ENCODE measurements at places on chromosomes 12 and 14.
A peak's percentile ranks its signal among the peaks of the same experiment; 100 is the strongest.

DNA sequence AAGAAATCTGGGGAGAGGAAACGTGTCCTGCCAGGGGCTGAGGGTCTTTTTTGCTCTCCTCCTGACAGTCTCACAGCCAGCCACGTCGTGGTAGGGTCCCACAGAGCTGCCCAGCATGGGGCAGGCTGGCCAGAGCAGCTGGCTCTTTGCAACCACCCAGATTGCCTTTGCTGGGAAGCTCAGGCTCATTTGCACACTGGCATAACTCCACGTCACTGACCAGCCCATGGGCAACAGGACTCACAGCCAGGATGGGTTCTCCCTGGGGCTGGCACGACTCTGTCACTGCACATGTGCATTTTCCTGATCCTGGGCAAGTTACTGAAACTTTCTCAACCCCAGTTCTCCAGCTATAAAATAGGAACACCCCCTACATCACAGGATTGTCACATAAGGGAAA lies 242.2 kb downstream of the DPF3 start:
- DNase-seq = no peak

GRCh38 chr12:51836041-51836826 lies 12.3 kb downstream of the FIGNL2 start:
- no peak for DNase-seq

DNA sequence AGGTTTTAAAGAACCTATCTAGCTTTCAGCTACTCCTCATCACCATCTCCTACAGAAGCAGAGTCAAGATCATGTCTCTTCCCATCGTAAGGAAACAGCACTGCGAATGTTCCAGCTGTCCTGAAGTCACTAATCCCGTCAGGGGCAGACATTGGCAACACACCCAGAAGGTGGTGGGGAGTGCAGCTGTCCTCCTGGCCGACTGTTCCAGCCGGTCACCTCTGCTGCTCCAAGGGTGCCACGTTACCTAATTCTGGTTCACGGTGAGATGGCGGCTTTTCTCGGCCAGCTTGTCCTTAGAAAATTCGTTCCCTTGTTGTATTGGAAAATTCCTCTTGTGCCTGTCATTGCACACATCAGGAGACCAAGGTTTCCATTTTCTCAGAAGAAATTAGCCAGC lies 196.2 kb downstream of the ZFP36L1 start:
- DNase-seq = no peak

DNA sequence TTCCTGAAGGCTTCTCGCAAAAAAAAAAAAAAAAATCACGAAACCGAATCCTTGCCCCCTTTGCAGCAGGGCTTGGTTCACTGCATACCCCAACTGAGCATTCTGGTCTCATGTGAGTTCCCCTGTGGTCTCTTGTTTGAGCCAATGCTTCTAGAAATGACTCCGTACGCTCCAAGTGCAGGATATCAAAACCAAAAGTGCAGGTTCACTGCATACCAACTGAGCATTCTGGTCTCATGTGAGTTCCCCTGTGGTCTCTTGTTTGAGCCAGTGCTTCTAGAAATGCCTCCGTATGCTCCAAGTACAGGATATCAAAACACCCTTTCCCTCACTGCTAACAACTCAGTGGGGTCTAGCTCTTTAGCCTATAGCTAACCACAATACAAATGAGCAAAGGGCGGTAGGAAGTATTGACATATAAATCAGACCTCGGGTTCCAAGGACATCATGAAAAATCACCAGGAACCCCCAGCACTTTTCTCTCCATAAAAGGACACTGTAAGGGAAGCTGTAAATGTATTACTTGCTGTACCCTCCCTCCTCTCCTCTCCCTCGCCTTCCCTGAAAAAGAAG lies 206.3 kb upstream of the NOS1 start:
- no peak for DNase-seq

DNA sequence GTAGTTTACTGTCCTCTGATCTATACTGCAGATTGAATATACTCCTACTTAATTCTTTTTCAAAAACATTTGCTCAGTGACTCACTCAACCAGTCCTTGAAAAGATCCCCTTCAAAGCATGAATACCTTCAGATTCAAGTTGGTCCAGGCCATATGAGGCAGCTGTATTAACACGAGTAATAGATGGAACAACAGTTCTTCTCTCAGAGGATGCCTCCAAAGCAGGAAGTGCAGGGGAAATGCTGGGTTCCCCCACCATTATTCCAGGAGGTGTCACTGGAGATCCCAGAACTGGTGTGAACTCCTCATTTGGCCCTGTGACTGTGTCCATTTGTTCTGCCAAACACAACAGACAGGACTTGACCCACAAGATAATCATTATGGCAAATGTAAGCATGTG lies 20.6 kb downstream of the ARMH4 start:
- peak; percentile 8 for DNase-seq

- no peak for DNase-seq
Measured at GRCh38 chr12:31887109-31887811, 72.0 kb upstream of the RESF1 start.

- no peak for DNase-seq
Measured at GRCh38 chr14:104536942-104537612, 42.5 kb upstream of the C14orf180 start.

GRCh38 chr14:23094666-23095195 lies at the start of gene ACIN1:
Gene ACIN1 (minus strand): TSS chr14:23095136. CDS start chr14:23095112, 24 bp downstream.
- DNase-seq = peak; percentile 84

DNA sequence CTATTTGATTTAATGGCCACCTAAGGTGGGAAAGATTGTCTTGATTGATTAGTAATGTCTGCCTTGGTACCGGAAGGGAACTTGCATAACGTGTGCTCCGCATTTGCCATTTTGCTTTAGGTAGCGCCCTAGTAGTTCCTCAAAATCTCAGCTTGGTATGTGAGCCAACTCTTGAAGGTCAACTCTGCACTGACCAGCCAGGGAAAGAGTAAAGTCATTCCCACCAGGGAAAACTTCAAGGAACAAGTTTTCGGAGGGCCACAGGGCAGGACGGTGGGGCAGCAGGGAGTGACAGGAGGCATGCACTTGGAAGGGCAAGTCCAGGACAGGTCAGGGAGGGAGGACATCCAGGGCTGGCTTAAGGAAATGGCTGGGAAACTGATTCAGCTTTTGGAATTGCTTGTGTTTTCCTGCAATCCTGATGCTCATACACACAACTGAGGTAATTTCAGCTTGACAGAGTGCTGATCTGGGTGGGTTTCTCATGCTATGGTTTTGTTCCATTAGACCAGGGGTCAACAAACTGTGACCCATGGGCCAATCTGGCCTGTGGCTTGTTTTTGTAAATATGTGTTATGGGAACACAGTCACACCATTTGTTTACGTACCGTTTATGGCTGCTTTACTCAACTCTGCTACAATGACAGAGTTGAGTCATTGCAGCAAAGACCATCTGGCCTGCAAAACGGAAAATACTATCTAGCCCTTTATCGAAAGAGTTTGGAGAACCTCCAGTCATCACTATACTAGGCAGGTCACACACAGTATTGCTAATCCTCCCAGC lies 184.5 kb downstream of the RBM19 start:
- peak; percentile 41 for DNase-seq

- no peak for DNase-seq
Measured at GRCh38 chr12:64187370-64187769, 34.7 kb downstream of the KICS2 start.

DNA sequence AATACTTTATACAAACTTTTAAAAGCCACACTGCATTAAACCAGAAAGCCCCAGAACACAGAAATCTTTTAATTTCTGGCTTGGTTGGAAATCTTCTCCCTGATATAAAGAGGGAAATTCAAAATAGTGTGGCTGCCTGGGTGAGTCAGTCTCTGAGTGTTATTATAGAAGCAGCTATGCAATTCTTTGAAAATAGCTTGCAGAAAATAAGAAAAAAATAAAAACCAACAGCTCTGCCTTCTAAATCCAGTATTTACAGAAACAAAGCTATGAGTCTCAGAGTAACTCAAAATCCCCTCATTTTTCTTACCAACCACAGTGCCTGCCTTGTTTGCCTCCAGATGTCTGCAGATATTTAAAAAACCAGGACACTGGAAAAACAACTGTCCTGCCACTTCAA lies 68.6 kb upstream of the FERMT2 start:
- DNase-seq = no peak
